ENCODE measurements at places on chromosomes 16 and 17.

DNA sequence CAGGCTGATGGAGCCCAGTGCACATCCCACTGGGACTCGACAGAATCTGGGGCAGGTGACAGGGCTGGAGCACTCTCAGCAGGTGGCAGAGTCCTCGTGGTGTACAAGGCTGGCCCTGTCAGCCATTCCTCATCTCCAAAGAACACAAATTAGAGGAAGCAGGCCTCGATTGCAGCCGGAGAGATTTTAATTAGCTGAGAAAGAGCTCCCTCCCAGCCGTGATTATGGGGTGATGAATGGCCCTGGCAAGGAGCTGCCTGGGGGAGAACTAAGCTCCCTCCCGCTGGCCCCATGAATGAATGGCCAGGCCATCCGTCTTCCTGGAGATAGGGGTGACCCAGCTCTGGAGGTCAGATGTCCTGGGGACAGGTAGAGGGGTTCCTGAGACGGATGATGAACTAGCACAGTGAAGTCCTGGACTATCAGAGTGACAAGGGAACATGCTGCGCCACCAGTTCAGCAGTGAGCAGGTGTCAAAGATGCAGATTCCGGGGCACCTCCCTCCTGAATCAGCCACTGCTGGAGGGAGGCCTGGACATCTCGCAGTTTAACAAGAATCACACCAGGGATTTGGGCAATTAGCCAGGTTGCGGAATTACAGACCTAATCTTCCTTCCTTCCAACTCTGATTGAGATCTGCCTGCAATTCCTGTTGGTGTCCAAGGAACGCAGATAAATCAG is 35.5 kb downstream of the PIMREG start:
- no peak for DNase-seq

DNA sequence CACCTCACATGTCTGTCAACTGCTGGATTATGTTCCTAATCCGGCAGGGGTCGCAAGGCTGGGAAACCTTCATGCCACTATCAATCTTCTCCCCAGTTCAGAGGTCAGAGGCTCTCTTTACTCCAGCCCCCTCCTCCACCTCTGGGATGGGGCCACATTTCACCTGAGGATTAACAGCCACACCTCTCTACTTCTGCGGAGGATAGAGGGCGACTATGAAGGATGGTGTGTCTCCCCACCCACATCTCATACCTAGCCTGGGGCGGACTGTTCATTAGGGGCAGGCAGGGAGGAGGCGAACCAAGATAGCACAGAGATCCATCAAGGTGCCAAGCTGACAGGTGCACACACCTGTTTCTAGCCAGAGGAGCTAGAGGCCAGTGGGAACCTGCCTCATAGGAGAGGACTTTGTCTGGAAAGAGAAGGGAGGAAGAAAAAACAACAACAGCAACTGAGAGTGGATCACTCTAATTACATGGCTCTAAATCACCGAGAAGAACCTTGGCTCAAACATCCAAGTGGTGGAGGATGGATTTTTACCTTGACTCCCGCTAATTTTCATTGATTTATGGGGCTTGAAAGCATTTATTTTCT is 41.9 kb upstream of the SKAP1 start:
- no peak for DNase-seq

- peak; percentile 62 for DNase-seq
Observed at GRCh38 chr17:60139438-60140285, 10.1 kb upstream of the CA4 start.

DNA sequence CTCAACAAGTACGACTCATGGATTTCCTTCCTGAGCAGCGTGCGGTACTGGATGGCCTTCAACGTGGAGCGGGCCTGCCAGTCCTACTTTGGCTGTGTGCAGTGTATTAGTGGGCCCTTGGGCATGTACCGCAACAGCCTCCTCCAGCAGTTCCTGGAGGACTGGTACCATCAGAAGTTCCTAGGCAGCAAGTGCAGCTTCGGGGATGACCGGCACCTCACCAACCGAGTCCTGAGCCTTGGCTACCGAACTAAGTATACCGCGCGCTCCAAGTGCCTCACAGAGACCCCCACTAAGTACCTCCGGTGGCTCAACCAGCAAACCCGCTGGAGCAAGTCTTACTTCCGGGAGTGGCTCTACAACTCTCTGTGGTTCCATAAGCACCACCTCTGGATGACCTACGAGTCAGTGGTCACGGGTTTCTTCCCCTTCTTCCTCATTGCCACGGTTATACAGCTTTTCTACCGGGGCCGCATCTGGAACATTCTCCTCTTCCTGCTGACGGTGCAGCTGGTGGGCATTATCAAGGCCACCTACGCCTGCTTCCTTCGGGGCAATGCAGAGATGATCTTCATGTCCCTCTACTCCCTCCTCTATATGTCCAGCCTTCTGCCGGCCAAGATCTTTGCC is 9.0 kb downstream of the HAS3 start:
- no peak for DNase-seq

GRCh38 chr17:18961634-18962493 is 9.9 kb downstream of the SLC5A10 start:
- DNase-seq, result no peak

DNA sequence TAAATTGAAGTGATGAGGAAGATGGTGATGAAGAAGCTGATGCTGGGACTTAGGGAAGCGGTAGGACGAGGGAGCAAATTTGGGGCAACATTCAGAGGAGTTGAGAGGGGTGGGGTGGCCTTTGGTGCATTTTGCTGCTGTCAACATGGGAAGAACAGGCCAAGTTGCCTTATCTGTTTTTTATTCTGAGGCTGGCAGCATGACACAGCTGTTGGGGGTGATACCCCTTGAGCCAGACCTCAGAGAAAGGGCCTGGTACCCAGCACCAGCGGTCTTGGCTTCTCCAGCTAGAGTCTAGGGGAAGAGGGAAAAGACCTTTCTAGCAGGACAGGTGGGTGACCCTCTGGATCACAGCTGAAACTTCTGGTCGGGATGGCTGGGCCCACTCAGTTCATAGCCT is 4.6 kb downstream of the IGFBP4 start:
- no peak for DNase-seq

DNA sequence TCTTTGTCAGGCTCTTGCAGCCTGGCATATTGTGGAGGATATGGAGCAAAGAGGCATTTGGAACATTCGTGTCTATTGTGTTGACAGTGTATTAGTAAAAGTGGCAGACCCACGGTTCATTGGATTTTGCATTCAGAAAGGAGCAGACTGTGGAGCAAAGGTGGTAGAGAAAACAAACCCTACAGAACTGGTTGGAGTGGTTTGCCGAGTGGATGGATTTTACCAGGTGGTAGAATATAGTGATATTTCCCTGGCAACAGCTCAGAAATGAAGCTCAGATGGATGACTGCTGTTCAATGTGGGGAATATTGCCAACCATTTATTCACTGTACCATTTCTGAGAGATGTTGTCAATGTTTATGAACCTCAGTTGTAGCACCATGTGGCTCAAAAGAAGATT is 44.5 kb downstream of the EFCAB13 start:
- DNase-seq, result no peak

GRCh38 chr16:19066988-19067348 is 446 bp upstream of the COQ7 start:
- DNase-seq, result no peak

GRCh38 chr17:45581860-45582259 is 91.3 kb upstream of the PLEKHM1 start:
- DNase-seq, result no peak

DNA sequence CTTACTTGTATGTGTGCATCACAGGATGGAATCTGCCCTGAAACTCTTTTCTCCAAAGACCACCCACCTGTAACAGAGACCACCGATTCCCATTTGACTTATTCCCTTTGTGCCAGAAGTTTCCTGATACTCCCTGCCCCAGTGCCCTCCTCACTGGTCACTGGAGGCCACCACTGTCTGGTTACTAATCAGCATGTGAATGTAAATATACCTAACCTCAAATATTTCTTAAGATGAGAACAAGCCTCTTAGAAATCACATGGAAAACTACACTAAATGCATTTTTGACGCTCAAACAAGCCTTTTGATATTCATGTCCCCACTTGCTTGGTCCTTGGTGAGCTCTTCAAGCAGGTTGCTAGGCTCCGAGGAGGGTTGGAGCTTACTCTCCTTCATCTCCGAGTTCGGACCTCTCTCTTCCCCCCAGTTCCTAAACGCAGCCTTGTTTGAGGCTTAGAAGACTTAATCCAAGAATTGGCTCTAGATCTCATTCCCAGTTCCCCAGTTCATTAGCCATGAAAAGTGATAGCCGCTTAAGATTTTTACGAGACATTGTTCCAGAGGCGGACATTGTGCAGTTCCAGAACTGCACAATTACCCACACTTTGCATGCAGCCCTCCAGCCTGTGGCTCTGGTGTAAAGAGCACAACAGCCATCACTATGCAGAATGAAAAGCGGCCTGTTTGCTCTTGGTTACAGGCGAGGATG is 579.2 kb upstream of the PSMD7 start:
- DNase-seq, result no peak

DNA sequence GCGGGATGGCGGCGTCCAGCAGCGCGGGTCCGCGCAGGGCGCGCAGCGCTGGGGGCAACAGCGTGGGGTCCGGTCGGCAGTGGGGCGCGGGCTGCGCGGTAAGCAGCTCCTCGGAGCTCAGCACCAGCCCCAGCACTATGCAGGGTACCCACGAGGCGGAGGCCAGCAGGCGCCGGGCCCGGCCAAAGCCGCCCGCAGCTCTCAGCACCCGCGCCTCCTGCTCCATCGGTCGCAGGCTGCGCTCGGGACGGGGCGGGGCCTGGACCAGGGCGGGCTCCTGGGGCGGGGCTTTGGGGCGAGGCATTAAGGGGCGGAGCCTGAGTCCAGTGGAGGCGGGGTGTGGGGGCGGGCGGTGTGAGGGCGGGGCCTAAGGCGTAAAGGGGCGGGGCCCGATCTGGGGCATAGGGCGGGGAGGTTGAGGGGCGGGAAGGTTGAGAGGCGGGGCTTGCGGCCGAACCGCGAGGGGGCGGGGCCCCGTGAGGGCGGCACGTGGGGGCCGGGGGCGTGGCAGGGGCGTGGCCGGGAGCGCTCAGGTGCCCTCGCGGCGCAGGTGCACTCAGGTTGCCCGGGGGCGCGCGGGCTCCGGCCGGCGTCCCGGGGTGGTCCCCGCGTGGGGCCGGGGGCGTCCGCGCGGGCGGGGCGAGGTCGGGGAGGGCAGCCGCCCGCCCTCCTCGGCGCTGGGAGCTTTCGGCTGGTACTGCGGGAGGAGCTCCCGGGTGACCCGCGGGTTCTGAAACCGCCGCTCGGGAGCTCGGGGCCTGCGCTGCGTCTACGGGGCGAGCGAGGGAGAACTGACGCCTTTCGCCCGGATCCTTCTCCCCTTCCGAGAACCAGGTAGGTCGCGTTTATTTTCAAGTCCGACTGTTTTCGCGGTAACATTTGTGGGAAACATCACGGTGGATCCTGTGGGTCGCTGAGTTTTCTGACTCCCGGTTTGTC is 1.4 kb upstream of the SLC22A31 start:
- DNase-seq, result peak; percentile 90

GRCh38 chr16:22664561-22664997 is 149.4 kb upstream of the HS3ST2 start:
- no peak for DNase-seq

DNA sequence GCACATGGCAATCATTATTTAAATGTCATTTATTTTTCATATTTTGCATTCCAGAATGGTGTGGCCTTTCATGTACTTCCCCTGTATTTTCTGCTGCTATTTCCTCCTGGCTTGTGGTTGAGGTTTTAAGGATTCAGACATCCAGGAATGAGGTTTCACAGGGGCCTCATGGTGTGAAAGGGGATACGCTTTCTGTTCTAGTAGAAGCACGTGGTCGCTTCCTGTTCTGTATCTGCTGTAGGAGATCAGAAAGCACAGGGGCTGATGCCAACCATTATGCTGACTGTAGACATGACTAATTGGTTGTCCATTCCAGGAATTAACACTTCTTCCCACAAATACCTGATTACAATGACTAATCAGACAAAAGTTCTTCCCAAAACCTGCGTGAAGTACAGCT is 405.9 kb downstream of the SHISA9 start:
- DNase-seq, result no peak

- no peak for DNase-seq
Observed at GRCh38 chr16:69123910-69124309, 8.5 kb downstream of the CHTF8 start.

- DNase-seq, result no peak
Observed at GRCh38 chr16:66678337-66678736, 18.2 kb downstream of the CMTM4 start.

DNA sequence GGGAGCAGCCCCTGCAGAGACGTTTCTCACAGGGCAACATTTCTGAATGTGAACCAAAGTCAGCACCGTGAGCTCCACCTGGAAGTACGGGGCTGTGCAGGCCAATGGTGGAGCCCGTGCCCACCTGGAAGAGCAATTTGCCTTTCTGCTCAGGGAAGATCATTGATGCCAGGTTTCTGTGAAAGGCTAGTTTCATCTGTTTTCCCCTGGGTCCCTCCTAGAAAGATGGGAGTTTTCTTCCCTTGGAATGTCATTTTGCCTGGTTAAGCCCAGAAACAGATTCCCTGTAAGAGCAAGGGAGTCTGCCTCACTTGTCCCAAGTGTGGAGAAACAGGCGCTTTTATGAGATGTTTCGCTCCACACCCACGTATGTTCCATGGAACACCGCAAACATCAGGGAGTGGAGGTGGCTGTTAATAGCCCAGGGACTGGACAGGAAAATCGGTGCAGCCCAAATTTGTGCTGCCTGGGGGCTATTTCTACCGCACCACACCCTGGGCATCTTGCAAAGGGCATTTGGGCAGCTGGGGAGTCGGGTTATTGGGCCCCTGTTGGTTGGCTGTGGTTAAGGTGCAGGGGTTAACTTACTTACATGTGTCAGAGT is 2.6 kb downstream of the SLC6A4 start:
- DNase-seq, result no peak

DNA sequence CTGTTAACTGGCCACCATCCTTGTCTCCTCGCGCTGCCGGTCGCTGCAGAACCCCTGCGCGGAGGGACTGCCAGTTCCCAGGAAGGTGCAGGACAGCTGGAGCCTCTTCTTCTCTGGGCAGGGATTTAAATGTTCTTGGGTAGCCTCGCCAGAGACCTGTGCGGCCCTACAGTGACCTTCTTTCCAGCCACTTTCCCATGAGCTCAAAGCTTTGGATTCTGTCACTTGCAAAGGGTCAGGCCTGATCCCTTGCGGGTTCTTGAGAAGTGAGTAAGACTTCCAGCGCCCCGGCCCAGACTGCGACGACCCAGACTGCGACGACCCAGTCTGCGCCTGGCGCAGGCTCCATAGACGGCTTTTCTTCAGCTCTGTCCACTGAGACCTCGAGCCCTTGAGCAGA is 1.4 kb upstream of the SLFN5 start:
- no peak for DNase-seq

DNA sequence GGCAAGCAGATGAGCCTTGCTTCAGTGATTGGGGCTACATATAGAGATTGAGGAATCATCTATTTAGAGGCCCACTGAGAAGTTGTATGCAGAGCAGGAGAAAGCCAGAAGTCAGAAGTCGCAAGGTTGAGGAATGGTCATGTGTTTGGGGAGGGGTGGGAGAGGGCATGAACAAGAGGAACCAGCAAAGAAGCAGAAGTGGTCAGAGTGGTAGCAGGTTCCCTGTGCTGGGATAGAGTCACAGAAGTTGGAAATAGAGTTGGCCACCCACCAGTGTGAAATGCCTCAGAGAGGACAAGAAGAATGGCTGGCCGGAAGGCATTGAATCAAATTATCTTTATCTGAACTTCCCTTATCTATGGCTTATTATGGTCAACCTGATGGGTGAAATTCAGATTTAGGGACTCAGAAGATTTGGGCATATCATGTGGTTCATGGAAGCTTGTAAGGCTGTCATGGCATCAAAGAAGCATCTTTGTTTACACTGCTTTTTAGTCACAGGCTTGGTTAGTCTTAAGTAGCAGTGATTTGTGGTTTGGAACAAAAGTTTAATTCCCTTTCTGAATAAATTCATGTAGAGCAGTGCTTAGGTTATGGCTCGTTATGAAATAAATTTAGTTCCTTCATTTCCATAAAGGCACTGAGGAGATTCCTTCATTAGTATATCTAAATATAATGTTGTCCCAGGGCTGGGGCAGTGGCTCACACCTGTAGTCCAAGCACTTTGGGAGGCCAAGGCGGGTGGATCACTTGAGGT is 19.7 kb downstream of the MAP3K3 start:
- DNase-seq, result no peak

Measured in GM19239 (cell line).